ENCODE measurements at places on chromosomes 11 and 22.

- no peak for DNase-seq
These were observed 60.5 kb downstream of the MORC2 start for GRCh38 chr22:30908051-30908461.

DNA sequence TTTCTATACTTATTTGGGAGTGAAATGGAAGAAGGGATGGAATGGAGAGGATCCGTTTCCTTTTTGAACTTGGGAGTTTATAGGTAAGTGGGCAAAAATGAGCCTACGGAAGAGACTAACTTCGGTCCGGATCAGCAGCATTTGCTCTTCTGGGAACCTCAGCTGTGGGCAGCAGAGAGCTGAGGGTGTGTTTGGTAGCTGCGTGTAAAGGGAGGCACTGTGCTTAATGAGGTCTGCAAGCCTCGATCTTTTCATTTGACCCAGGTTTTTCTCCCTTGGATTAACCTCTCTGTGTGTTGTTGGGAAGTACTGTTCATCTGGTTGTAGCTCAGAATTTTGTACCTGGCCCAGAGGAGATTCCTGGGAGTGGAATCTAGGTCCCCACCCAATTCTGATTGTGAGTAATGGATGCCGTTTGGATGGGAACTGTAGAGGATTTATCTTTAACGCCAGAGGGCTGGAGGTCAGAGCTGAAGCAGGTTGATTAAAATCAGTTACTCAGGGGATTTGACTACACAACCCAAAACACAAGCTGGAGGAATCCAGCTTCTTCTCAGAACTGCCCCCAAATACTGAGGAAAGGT lies 201.6 kb upstream of the SORL1-AS1 start:
- DNase-seq = no peak

- no peak for DNase-seq
These were observed 242.7 kb upstream of the NCAM1 start for GRCh38 chr11:112718483-112718882.

GRCh38 chr11:77876045-77876444 lies 55.1 kb downstream of the AAMDC start:
- no peak for DNase-seq

GRCh38 chr11:110410651-110411050 lies 19.1 kb upstream of the FDX1 start:
- DNase-seq = no peak

DNA sequence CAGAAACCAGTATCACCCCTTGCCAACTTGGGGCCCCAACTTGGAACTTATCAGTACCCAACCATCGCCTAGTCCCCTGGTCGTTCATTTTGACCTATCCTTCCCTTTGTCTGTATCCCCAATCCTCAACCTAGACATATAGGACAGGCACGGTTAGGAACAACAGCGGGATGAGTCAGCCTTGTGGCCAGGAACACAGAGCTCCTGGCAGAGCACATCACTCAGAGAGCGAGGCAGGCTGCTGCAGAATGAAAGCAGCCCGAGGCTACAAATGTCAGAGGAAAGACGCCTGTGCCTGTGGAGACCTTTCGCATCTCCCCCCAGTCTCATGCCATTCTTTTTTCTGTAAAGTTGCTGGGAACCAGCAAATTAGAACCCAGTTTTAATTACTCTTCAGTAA lies 14.6 kb downstream of the DKK3 start:
- no peak for DNase-seq

DNA sequence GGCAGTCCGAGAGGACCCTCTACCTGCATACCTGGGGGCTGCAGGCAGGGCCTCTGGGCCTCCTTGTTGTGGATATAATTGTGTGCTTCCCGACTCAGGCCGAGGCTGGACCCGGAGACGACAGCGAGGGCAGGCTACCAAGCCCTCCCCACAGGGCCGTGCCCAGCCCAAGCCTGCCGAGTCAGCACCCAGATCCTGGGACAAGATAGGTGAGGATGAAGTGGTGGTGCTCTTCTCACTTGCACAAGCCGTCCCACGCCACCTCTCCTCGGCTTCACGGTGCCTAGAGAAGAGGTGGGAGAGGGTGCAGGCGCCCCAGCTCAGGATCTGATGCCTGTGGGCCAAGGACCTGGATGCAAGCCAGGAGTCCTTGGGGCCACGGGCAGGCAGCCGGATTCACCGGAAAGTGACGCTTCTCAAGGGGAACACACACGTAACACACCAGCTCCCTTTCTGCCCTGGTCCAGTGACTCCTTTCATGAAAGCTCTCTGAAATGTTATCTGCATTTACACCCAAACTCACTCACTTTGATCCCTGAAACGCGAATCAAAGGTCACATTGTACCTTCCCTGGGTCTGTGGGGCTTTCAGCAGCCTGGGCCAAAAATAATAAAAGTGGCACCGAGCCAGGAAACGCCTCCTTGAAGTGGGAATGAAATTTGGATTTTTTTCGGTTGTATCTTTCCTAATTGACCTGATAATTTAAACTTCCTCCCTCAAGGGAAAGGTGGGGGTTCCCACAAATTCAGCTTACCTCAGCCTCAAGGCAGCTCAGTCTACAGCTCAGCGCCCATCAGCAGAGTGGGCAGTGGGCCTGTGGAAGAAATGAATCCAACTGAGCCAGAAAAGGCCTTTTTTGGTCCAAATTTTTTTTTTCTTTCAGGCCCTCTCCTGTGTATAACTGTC lies 1.1 kb upstream of the GNB1L start:
- peak; percentile 27 for DNase-seq

GRCh38 chr11:119295178-119295577 lies 21.8 kb downstream of the MCAM start:
- DNase-seq = no peak

DNA sequence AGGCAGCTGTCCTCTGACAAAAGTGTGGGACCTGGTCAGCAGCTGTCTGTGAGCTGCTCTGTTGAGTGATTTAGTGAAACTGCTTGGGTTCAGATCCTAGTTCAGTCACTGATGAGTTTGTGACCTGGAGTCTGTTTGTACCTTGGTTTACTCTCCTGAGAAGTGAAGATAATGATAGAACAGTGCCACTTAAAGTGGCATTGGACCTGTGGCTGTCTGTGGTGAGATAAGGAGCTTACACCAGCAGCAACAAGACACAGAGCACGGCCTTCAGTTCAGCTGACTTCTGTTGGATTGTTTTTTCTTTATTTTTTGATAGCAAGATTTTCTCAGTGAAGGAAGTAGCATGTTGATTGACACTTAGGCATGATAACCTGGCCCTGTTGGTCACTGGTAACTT lies 46.2 kb upstream of the CTTN start:
- no peak for DNase-seq

GRCh38 chr22:20258584-20259326 lies 9.4 kb downstream of the RTN4R start:
- DNase-seq = no peak
